ENCODE measurements at places on chromosomes 12 and 14.
A peak's percentile ranks its signal among the peaks of the same experiment; 100 is the strongest.

GRCh38 chr14:59067127-59067894 is 121.2 kb upstream of the DAAM1 start:
- no peak for DNase-seq

GRCh38 chr12:8038659-8039114 is 6.2 kb downstream of the FOXJ2 start:
- peak; percentile 27 for DNase-seq

DNA sequence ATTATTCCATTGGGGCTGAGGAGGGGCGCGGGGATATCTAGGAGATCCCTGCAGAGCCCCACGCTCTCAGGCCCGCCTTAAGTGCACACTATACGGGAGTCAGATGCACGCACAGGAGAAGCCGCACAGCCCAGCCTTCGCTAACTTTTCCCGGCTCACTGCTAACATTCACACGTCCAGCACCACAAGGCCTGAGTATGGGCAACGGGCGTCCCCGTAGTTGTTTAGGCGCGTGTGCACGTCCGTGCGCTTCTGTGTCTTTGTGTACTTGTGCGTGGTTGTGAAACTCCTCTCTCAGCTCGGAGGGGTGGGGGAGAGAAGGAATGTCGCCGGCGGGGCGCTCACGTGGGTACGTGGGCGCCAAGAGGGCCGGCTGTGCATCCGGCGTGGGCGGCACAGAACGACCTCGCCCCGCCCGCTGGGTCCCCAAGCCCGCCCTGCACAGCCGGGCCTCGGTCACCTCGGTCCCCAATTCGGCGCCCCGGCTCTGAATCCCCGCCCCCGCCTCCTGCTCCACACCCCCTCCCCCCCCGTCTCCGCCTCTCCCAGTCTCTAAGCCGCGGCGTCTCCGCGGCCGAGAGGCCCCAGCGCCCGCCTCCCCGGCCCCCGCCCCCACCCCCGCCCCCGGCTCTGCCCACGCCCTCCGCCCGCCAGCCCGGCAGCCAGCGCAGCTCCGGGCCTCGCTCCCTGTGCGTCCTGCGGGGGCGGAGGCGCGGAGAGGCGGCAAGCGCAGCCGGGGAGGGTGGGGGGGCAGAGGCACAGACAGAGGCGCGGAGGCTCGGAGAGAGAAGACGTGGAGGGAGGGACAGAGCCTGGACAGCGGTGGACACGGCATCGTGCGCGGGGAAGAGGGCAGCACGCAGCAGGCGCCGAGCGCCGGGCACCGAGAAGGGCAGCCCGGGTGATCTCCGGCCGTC is at the start of gene NAB2:
TSS of gene NAB2 (plus strand) at position 761 of the 917 bp plus-strand sequence. CDS start 158 bp downstream, outside the sequence.
- peak; percentile 91 for DNase-seq

DNA sequence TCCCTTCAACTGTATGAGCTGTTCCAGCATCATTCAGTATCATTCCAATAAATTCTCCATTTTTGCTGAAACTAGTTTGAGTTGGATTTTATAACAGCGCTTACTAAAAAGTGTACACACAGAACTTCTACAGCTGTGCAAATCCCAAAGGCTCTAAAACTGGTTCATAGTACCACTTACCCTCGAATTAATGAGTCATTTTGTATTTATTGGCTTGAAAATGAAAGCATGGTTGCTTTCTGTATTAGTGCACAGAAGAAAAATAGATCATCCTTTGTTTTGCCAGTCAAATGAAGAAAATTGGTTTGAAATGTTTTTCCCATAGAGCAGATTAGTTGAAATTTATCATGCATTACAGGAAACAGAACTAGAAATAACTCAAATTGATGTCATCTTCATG is 268.3 kb upstream of the CPNE8 start:
- no peak for DNase-seq

GRCh38 chr12:11752403-11753149 is 103.1 kb downstream of the ETV6 start:
- no peak for DNase-seq

GRCh38 chr14:71070169-71070568 is 162.9 kb downstream of the PCNX1 start:
- no peak for DNase-seq

GRCh38 chr14:74429221-74429691 is 3.2 kb upstream of the SYNDIG1L start:
- no peak for DNase-seq

DNA sequence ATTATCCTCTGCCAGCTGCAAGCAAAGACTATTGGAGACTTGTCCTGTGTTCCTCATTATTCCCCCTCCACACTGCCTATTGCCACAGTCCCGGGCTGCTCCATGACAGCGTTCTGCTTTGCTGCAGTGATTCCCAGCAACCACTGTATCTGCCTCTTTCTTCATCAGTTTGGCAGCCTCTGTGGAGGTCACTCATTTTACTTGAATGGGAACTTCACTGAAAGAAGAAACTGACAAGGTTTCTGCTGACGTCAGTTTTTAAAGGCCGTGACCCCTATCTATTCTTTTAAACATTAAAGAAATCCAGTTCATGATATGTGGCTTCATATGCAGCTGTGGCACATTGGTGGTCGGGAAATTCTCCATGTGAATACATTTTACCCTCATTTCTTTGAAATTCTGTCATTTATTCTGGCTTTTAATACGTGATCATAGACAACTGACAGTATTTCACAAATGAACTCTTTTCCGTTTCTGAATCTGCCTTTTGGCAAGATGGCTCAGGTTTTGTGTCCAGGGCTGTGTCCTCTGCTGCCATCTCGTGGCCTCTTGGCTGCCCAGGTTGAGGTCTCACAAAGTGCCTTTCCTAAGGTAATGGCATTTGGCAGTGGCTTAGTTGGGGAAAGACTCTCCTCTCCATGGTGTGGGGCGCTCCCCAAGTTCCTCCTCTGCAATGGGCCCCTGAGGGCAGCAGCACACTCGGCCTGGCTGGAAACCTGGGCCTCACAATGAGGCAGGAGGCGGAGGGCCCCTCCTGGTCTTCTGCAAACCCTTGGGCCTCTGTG is 5.8 kb downstream of the TMEM253 start:
- DNase-seq, result no peak

DNA sequence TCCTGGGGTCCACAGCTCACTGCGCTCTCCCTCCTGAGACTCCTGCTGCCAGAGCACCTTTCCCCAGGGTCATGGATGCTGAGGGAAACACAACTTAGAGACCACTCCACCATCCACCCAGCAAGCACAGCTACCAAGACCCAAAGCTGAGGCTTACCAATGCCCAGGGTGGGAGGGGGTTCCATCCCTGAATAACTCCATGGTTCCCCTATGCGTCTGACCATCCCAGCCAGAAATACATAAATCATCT is 36.3 kb downstream of the DAD1 start:
- no peak for DNase-seq

DNA sequence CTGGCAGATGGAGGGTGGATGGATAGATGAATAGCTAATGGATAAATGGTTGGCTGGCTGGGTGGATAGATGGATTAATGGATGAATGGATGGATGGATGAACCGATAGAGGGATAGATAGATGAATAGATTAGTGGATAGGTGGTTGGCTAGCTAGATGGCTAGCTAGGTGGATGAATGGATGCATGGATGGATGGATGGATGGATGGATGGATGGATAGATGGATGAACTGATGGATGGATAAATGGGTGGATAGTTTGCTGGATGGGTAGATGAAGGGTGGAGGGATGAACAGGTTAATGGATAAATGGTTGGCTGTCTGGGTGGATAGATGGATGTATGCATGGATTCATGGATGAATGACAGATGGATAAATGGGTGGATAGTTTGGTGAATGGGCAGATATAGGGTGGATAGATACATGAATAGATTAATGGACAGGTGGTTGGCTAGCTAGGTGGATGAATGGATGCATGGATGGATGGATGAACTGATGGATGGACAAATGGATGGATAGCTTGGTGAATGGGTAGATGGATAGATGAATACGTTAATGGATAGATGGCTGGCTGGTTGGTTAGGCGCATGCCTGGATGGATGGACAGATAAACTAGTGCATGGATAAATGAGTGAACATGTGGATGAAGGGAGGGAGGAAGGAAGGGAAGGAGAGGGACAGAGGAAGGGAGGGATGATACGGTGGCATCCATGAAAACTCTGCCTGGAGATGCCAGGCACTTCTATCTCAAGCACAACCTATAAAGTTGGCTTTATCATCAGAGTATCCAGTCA is 8.1 kb downstream of the SERPINA9 start:
- DNase-seq, result no peak
